Placental pericyte (primary cell): ENCODE measurements at places on chromosomes 3 and 15. TPM values are rescaled to one million over a fixed set of nuclear protein-coding genes. Genes with fewer than 3 reads are reported as not detected.

The CELSR3 gene
- total RNA-seq: 1.1 and 2.4 TPM in 2 replicates

The TIMP4 gene
- 0.66 and 2.0 TPM in 2 replicates for total RNA-seq

The IGDCC3 gene
- not detected in 2 replicates for total RNA-seq

The PLA2G4F gene
- not detected in 2 replicates for total RNA-seq

The TBL1XR1 gene
- 84.7 and 114 TPM in 2 replicates for total RNA-seq

The GCSAM gene
- not detected in 2 replicates for total RNA-seq

The IQCH gene
- 1.5 and 1.9 TPM in 2 replicates for total RNA-seq

The EHHADH gene
- total RNA-seq: 1.1 and 3.3 TPM in 2 replicates

The PTX3 gene
- total RNA-seq: 130 and 602 TPM in 2 replicates

The GMPPB gene
- 63.6 and 132 TPM in 2 replicates for total RNA-seq

The PRR20G gene
- not detected in 2 replicates for total RNA-seq

The ANKUB1 gene
- total RNA-seq: not detected in 2 replicates

The GLDN gene
- total RNA-seq: 0.29 and 1.8 TPM in 2 replicates

The STARD5 gene
- total RNA-seq: 5.6 and 24.3 TPM in 2 replicates

The EIF2A gene
- total RNA-seq: 169 and 337 TPM in 2 replicates

The CADPS gene
- total RNA-seq: 6.3 and 17.3 TPM in 2 replicates

The DCP1A gene
- total RNA-seq: 13.8 and 18.3 TPM in 2 replicates

The FRMD5 gene
- total RNA-seq: 0.88 and 13.5 TPM in 2 replicates

The SLC28A1 gene
- total RNA-seq: not detected in 2 replicates

The PRKCD gene
- 4.2 and 4.4 TPM in 2 replicates for total RNA-seq

The RETNLB gene
- not detected in 2 replicates for total RNA-seq

The MEGF11 gene
- under 0.01 TPM in 1 of 2 replicates, not detected in the other for total RNA-seq

The SST gene
- not detected in 2 replicates for total RNA-seq

The SSUH2 gene
- not detected in 2 replicates for total RNA-seq

The ATG3 gene
- 74.0 and 84.3 TPM in 2 replicates for total RNA-seq

The HYAL1 gene
- total RNA-seq: 1.1 TPM in 2 replicates

The ITPKA gene
- 3.5 and 7.7 TPM in 2 replicates for total RNA-seq
